ENCODE measurements at places on chromosomes 16 and 17.

DNA sequence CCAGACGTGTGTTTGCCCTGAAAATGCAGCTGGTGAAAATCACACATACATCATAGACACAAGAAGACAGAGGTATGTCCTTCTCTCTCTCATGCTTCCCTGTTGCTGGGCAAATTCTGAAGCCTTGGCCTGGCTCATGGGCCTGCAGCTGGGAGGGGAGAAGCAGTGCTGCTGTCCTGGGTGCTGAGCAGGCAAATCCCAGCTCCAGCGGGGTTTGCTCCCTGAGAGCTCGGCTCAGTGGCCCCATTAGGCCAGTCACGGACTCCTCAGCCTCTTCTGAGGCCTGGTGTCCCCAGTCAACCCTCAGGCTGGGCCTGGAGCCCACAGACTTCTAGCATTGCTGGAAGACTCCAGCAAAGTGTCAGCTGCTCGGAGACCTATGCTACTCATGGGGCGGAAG lies 11.7 kb downstream of the RHBDL3 start:
- DNase-seq, result no peak

DNA sequence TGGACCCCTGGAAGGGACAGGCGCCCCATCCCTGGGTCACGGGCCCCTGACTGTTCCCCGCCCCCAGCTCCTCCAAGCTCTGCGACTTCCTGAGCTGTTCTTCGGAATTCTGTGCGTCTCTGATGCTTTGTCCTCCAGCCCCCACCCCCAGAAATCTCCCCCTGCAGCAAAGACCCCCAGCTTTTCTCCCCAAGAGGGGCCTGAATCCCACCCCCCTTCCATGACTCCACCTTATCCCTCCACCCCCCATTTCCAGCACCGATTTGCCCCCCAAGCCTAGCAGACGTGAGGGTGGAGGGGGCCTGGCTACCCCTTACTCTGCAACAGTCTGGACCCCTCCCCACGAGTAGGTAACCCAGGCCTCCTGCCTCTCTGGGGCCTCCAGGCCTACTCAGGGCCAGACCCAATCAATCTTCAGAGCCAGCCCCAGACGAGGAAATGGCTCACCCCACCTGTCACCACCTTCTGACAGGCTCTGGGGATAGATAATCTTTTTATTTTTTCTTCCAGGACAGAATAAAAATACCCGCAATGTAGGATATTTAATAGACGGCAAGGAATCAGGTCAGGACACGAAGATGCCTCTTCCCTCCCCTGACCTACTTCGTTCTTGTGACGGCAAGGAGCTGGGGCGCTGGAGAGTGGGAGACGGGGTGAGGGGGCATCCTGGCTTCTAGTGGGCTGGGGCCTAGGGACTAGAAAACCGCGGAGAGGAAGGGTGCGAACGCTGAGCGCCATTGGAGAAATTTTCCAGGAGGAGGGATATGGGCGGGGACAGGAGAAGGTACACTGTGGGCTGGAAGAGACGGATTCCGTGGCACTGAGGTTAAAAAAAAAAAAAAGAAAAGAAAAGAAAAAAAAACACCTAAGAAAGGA lies 744 bp upstream of the PLXDC1 start:
- no peak for DNase-seq

DNA sequence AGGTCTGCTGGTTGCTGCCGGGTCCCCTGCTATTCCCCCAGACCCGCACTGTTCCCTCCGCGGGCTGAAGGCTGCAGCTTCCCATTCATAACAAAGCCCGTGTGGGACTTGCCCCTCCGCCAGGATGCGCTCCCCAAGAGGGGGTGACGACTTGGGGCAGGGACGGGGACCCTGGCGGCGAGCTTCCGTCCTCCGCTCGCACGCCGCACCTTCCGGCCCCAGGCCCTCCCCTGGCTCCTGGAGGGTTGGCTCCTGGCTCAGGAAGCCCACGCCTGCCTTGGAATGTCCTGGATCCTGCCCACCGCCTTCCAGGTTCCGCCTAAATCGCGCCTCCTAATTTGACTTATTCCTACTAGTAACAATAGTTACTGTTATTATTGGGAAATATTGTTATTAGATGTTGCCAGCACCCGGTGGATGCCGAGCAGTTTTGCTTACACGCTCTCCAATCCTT lies 1.1 kb upstream of the TFAP4 start:
- no peak for DNase-seq

DNA sequence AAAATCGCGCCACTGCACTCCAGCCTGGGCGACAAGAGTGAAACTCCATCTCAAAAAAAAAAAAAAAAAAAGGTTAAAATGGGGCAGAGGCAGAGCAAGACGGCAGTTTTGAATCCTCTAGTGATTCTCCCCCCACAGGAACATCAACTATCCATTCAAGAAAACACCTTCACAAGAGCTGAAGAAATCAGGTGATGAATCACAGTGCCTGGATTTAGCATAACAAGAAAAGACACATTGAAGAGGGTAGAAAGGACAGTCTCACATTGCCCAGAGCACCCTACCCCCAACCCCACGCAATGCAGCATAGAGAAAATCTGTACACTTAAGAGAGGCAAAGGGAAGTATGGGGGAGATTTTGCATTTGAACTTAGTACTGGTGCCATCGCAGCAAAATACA lies 28.8 kb upstream of the RNF43 start:
- no peak for DNase-seq

GRCh38 chr16:87133112-87133850 lies 183.9 kb downstream of the C16orf95 start:
- DNase-seq, result no peak

GRCh38 chr16:12315330-12316136 lies 339.0 kb downstream of the SNX29 start:
- DNase-seq, result no peak

GRCh38 chr16:9136596-9136995 lies 45.2 kb downstream of the HAPSTR1 start:
- DNase-seq, result no peak

DNA sequence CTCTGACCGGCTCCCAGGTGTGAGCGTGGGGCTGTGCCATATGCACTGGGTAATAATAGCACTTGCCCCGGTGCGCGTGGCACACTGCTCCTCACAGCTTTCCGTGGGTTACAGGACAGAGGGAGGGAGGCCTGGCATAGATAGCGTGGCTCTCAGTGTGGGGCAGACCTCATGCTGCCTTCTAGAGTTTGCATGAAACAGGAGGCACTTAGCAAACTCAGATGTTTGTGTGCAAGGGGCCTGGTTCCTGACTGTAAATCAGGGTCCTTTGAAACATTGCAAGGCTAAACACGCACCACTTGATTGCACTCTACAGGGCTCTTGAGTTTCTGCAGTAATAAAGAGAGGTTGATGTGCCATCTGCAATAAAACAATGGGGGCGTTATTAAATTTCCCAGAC lies 101.7 kb downstream of the RPTOR start:
- DNase-seq, result peak; percentile 91

DNA sequence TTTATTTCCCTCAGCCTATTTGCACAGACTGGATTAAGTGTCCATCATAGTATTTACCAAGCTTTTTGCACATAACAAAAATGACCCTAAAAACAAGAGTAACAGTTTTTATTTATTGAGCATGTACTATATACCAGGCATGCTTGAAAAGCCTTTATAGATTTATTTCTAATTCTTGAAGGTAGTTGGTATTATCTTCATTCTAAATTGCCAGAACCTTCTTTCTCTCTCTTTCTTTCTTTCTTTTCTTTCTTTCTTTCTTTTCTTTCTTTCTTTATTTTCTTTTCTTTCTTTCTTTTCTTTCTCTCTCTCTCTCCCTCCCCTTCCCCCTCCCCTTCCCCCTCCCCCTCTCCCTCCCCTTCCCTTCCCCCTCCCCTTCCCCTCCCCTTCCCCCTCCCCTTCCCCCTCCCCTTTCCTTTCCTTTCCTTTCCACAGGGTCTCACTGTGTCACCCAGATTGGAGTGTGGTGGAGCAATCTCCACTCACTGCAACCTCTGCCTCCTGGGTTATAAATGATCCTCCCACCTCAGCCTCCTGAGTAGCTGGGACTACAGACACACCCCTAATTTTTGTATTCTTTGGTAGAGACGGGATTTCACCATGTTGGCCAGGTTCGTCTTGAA lies 310.9 kb upstream of the RBFOX1 start:
- no peak for DNase-seq

GRCh38 chr16:5523829-5524228 lies 426.2 kb upstream of the EEF2KMT start:
- no peak for DNase-seq

DNA sequence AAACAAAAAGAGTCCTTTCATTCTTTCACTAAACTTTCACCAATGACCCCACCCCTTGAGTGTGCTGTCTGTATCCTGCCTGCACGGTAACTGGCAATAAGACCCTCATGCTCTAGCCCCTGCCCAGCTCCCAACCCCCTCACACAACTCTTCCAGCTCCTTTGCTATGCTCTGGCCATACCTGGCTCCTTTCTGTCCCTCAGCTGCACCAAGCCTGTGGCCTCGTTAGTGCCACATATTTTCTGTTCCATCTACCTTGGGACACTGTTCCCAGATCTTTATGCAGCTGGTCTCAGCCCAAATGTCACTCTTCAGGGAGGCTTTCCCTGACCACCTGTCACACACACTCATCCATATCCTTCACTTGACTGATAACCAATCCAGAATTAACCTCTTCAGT lies 47.3 kb downstream of the C16orf82 start:
- DNase-seq, result no peak

GRCh38 chr16:49855822-49856671 lies at the start of gene ZNF423:
Gene ZNF423, minus strand, starts transcription at chr16:49856112. Its CDS starts 338 bp downstream, at chr16:49855774.
- no peak for DNase-seq

DNA sequence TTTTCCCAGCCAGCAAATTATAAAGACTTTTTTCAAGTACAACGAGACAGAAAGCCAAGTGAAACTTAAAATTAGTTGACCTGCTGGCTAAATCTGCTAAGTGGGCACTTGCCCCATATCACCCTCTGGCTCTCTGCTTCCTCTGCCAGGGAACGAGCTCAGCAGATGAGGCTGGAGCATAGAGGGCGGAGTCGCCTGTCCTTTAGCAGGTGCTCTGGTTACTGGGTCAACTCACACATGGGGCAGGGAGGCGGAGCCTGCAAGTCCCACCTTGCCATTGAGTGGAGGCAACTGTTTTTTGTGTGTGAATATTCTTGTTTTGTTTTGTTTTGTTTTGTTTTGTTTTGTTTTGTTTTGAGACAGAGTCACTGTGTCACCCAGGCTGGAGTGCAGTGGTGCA lies 62.5 kb downstream of the EMP2 start:
- no peak for DNase-seq

GRCh38 chr17:71441098-71441497 lies 679.7 kb upstream of the SOX9 start:
- no peak for DNase-seq

GRCh38 chr17:77879896-77880280 lies 78.6 kb upstream of the TNRC6C start:
- DNase-seq, result no peak

- no peak for DNase-seq
Observed at GRCh38 chr16:77457046-77457445, 22.2 kb upstream of the ADAMTS18 start.

GRCh38 chr16:50902457-50902856 lies 160.6 kb downstream of the CYLD start:
- DNase-seq, result no peak

GRCh38 chr17:80632046-80632581 lies 87.5 kb downstream of the RPTOR start:
- DNase-seq, result peak; percentile 84

DNA sequence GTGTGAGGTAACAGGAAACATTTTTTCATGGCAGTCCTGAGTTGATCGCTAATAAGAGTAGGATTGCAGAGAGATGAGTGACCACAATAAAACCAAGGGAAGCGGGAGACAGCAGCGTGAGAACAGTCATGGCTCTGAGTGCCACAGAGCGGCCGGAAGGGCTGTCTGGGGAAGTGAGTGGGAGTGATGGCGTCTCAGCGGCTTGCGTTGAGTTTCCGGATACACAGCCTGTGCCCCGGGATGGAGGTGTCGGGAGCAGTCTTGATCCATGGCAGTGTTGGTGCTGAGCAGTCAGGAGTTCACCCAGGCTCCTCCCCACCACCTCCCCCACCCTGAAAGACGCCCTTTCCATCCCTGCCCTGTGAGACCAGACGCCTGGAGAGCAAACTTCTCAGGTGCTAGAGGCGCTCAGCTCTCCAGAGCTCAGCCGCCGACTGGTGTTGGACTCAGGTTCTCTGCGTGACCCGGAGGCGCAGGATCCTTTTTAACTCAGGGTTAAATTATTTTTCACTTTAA lies 59.8 kb downstream of the BANP start:
- DNase-seq, result no peak

DNA sequence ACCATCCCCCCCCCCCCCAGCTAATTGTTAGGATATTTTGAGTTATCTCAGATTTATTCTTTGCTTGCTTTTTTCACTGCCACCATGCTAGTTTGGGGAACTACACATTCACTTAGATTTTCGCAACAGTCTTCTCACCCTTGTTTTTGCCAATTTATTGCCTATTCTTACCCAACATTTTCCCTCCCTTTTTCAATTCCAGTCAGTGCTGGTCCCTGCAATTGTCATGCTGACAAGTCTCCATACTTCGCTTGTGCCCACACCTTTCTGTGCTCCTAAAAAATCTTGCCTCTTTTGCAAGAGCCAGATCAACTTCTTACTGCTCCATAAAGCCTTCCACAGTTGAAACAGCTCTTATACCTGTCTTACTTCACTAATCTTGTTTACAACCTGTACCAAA lies 16.3 kb downstream of the TNRC6A start:
- DNase-seq, result no peak

DNA sequence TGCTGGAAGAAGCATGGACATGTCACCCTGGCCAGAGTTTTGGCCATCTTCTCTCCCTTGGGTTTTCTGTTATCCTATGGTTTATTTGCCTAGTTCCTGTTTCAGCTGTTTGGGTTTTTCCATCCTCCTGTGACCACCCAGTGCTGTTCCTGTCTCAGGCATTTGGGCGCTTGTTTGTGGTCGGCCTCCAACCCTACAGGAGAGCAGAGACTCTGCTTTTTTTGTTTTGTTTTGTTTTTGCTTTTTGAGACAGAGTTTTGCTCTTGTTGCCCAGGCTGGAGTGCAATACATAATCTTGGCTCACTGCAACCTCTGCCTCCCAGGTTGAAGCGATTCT lies 3.3 kb upstream of the ZC3H7A start:
- no peak for DNase-seq

Data from spinal cord (tissue), 10 donors.